ENCODE measurements at places on chromosomes 5 and 9.
A peak's percentile ranks its signal among the peaks of the same experiment; 100 is the strongest.

DNA sequence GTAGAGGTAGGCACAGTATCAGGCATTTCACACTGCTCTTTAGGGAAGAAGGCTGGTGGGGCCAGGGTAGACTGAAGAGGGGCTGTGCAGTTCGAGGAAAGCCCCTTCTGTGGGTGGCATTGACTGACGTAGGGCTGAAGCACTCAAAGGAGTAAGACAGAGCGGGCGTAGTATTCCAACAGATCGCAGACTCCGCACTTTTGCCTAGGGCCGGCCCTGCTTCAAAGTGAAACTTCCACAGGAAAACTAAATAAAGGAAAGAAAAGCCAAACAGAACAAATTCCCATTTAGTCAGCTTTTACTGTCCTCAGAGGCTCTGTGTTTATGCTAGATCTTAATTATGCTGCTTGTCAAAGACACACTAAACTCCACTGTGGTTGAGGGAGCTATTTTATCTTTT, 493.0 kb upstream of the WWC1 start:
- DNase-seq = no peak

GRCh38 chr5:1172670-1173404, 28.6 kb upstream of the SLC6A19 start:
- peak; percentile 64 for DNase-seq

DNA sequence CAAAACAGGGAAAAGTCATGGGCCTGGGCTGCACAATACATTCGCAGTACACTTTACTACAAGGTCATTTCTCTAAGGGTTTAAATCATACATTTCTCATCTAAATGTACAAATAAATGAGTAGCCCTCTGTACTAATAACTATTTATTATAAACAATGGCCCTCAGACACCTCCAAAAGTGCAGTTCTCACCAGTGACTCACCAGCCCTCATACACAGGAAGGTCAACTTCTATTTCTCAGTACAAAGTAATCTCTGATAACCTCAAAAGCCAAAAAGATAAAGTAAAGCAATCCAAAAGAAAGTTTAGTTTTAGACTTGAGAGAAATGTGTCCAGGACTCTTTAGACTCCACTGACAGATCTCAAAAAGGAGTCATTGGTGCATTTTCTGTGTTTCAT, 1258.1 kb upstream of the CDH6 start:
- DNase-seq = no peak

GRCh38 chr9:5909976-5910375, 19.3 kb downstream of the MLANA start:
- DNase-seq = no peak

- no peak for DNase-seq
These were observed 8.4 kb downstream of the EEIG1 start for GRCh38 chr9:127972236-127972871.

DNA sequence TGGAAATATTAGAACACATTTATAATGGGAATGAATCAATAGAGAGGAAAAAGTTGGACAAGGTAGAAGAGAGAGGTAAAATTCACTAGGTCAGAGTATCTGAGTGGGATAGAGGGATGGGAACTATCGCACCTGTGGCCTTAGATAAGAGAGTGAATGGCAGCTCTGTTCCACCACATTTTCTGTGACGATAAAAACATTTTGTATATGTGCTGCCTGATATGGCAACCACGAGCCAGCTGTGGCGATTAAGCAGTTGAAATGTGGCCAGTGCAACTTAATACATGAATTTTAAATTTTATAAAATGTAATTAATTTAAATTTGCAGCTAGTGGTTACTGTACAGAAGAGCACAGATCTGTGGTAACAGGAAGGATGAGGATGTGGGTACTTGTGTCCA, 46.7 kb downstream of the ZNF354A start:
- no peak for DNase-seq

GRCh38 chr5:39494107-39494510, 69.3 kb upstream of the DAB2 start:
- no peak for DNase-seq

DNA sequence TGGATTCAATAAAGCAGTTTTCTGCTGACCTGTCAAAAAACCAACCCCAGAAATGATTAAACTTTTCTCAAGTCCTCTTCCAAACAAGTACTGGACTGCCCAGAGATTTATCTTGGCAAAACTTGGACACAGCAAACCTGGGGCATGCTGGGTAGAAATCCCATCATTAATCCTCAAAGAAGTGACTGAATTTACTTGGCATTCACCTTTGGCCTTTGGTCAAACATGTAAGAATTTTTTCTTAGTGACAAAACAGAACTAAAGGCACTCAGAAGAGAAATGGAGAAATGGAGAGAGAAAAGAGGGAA, 248.6 kb upstream of the NREP start:
- no peak for DNase-seq
